ENCODE measurements at places on chromosomes 7 and 10.

DNA sequence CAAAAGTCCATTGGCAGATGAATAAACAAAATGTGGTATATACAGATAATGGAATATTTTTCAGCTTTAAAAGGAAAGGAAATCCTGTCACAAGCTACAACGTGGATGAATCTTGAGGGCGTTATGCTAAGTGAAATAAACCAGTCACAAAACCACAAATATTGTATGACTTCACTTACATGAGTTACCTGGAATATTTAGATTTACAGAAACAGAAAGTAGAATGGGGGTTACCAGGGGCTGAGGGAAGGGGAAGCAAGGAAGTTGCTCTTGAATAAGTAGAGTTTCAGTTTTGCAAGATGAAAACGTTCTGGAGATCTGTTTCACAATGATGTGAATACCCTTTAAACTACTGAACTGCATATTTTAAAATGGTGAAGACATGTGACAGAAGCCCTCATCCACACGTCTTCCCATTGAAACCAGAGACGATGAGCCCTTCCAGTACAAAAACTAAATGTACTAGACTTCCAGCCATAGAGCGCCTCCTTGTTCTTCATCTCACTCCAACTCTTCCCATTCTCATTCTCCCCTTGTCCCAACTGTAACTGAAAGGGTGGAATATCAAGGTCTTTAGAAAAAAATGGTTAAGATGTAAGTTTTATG, 62.4 kb downstream of the MICU1 start:
- DNase-seq = no peak

DNA sequence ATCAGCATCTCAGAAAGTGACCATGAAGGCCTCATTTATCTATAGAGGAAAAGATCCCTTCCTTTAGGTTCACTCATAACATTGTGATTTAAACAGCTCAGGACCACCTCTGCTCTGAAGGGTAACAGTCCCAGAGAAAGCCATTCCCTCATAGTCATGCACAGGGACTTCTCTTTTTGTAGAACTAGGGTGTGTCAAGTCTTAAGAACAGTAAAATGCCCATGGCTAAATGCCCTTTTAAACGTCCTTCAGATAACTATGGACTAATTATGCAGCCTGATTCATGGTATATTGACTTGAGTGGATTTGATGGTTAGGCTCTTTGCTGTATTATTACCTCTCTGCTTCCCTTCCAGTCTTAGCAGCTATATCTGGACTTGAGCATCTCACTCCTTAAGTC, 337.8 kb downstream of the SORCS1 start:
- DNase-seq = no peak

DNA sequence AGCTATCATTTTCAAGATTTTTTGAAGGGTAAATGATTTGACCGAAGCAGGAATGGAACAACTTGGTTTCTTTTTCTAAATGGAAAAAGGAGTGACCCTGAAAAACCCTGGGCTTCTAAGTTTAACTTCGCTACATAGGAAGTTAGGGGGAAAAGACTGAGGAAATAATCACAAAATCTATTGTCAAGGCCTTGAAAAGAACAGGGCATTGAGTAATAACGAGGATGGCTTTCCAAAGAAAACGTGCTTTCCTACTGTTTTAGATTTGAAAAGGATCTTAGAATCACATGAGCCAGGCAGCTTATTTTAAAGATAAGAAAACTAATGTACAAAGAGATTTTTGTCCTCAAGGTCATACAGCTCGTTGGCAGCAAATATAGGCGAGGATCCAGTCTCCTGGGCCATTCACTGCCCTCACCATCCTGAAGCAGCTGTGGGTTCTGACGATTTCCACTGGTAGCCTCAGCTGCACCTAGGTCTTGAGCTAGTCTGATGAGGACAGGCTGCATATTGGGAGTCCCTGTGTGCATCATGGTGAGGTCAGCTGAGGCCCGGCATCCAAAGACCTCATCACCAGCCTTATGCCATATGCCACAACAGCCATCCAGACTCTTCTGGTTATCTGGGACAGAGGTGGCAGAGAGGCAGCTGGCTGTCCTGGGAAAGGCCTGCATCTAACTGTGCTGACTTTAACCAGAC, 384.7 kb upstream of the NRP1 start:
- no peak for DNase-seq

GRCh38 chr7:159109653-159110035, 35.0 kb downstream of the VIPR2 start:
- peak; percentile 44 for DNase-seq

GRCh38 chr7:70210936-70211310, 612.6 kb downstream of the AUTS2 start:
- no peak for DNase-seq

Measured in body of pancreas (tissue), 4 donors.